Nephron progenitor cell (in vitro differentiated cells): ENCODE measurements at places on chromosomes 5 and 9.

- no peak for DNase-seq
Observed at GRCh38 chr5:101062902-101063301, 159.8 kb upstream of the ST8SIA4 start.

DNA sequence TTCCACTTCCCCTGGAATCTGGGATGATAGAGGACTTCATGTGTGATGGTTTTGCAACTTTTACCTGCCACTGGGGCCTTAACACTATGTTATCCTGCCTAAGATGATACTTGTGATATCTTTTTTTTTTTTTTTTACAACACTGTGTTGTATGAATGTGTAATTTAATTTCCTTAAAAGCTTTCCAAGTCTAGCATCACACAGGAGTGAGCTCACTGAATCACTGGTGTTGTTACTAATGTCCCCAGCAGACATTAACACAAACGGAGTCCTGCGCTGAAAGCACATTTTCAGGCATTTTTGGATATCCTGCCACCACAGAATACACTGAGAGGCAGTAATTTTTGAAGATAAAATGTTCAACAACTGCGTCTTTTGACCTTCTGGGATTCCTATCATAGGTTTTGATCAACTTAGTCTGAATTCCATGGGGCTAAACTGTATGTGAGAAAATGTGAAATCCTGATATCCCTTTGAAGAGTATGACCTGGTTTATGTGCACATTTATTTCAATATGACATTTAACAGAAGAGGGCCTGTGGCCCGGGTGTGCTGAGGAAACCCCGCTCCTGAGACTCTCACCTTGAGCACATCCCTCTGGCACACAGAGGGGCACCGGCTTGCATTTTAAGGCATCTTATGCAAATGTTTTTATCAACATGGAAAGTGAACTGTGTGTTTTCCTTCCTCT is 118.0 kb downstream of the FSTL4 start:
- no peak for DNase-seq

GRCh38 chr5:104095527-104095926 is 532.9 kb upstream of the NUDT12 start:
- no peak for DNase-seq

DNA sequence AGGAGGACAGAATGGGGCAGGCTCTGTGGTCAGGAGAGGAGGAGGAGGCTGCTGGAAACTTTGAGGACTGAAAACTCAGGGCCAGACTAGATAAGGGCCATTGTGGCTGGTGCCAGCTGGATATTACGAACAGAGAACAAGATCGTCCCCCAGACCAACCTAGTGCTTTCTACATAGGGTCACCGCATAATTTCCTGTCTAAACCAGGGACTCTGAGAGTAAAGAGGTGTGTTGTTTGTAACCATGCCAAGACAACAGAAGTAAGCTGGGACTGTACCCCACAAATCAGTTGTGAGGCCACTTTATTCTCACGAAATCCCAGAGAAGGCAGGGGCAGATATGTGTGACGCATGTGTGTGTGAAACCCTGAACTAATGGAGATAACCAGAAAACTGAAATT is 20.3 kb upstream of the GFPT2 start:
- no peak for DNase-seq

DNA sequence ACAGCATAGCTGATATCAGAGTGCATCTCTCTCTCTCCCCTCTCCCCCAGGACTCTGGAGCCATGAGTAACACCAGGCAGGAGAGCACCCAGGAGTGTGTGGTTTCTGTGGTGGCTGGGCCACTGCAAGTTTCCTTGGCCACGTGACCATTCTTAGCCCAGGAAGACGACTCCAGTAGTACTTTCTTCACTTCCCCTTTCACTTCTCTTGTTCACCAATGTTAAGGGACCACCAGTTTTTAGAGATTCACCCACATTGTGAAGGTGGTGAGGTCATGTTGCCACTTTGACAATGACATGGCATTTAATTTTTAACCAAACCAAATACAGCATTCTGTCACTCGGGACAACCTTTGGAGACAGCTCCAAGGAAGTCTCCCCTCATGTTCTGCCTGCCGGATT is 17.9 kb upstream of the DAPK1 start:
- no peak for DNase-seq

GRCh38 chr9:27586304-27586703 is 13.0 kb upstream of the C9orf72 start:
- no peak for DNase-seq

- DNase-seq, result no peak
Observed at GRCh38 chr5:157502143-157502647, 42.2 kb downstream of the NIPAL4 start.

DNA sequence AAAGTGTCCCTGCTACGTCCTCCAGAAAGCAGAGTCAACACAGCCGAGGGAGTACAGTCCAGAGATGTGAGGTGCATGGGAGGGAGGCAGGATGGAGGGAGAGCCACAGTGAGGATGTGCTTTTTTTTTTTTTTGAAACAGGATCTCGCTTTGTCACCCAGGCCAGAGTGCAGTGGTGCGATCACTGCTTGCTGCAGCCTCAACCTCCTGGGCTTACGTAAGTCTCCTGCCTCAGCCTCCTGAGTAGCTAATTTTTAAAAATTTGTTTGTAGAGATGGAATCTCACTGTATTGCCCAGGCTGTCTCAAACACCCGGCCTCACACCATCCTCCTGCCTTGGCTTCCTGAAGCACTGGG is 33.2 kb upstream of the ALDH1B1 start:
- DNase-seq, result no peak

DNA sequence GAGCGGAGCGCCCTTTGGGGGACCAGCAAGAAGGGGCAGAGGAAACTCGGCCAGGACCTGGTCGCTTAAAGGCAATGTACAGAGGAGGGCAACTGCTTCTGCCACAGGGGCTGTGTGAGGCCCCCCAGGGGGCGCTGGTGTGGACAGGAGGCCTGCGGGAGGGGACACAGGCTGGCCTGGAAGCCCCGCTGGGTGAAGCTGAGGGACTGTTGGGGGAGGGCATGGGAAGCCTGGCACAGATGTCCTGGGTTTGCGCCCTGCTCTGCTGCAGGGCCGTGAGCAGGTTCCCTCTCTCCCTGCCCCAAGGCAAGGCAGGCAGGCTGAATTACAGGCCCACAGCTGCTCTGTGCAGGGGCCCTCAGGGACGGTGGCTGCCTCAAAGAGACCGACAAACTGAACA is 5.4 kb downstream of the MED22 start:
- no peak for DNase-seq

- peak; percentile 25 for DNase-seq
Observed at GRCh38 chr9:134660407-134660806, 18.8 kb downstream of the COL5A1 start.

GRCh38 chr5:137752905-137753690 is 1.1 kb downstream of the HNRNPA0 start:
- peak; percentile 66 for DNase-seq

DNA sequence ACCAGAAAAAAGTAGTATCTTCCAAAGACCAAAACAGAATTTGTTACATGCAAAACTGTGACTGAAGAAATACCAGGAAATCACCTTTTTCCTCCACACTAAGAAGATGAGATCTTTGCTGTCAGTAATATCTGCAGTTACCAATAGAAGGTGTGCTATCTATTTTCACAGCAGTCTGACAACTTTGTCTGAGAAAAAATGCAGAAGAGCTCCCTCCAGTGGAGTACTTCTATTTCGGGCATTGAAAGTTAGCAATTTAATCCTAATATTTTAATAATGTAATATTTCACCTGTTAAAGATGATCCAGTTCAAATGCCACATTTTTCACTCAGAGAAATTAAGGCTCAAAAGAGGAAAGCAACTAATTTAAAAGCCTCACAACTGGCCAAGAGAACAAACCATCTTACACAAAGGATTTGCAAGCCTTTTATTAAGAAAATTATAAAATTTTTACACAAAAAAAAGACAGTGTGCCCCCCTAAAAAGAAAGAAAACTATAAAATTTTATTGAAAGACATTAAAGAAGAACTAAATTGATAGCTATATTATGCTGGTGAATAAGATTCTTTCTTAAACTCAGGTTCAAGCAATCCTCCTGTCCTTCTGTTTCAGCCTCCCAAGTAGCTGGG is 50.6 kb downstream of the DEPDC1B start:
- DNase-seq, result no peak

GRCh38 chr9:72424131-72424530 is 59.1 kb upstream of the ZFAND5 start:
- no peak for DNase-seq

- no peak for DNase-seq
Observed at GRCh38 chr9:16277471-16277960, 593.0 kb downstream of the BNC2 start.

GRCh38 chr9:346111-346571 is 131.5 kb downstream of the DOCK8 start:
- DNase-seq, result peak; percentile 9

DNA sequence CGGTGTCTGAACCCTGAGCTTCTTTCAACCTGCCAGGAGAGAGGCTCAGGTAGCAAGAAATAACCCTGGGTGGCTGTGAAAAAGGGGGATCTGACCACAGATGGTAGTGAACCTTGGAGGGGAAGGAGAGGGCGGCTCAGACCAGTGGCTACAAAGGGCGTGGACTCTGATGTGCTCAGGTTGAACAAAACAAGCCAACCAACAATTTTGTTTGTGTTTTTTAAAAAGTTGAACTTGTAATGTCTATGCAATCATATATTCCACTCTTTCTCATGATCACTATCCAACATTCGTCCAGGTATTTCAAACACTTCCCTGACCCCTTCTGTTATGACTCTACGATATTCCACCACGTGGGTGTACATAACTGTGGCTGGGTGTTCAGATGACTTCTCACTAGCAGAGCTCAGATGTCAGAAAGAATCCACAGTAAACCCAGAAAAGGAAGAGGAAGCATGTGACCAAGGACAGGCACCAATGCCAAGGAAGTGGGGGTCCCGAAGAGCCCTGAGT is 20.0 kb downstream of the PTPN3 start:
- DNase-seq, result no peak

- DNase-seq, result no peak
Observed at GRCh38 chr9:28668158-28668557, 1094.9 kb upstream of the C9orf72 start.

GRCh38 chr5:74069741-74070140 is 443.7 kb downstream of the ARHGEF28 start:
- no peak for DNase-seq

DNA sequence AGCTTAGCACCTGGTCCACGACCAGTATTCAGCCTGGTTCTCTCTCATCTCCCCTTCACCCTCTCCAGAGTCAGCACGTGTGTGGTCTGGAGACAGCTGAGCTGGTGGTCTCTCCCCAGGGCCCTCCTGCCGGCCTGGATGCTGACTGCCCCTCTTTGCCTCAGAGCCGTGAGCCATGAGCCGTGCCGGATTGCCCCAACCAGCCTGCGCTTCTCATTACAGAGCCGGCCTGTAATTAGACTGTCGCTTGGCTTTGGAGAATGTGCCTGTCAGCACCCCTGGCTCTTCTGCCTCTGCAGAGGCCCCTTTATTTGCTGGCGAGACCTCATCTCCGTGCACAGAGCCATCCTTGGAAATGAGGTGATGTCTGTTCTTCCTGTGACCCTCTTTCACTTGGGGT is 118.7 kb upstream of the BOD1 start:
- peak; percentile 50 for DNase-seq

GRCh38 chr5:43638546-43638945 is 35.6 kb downstream of the NNT start:
- DNase-seq, result no peak

GRCh38 chr5:174491265-174491664 is 233.1 kb upstream of the MSX2 start:
- no peak for DNase-seq

- no peak for DNase-seq
Observed at GRCh38 chr9:35618854-35619799, 914 bp upstream of the CD72 start.

GRCh38 chr5:76446776-76447175 is 43.7 kb downstream of the IQGAP2 start:
- DNase-seq, result no peak

DNA sequence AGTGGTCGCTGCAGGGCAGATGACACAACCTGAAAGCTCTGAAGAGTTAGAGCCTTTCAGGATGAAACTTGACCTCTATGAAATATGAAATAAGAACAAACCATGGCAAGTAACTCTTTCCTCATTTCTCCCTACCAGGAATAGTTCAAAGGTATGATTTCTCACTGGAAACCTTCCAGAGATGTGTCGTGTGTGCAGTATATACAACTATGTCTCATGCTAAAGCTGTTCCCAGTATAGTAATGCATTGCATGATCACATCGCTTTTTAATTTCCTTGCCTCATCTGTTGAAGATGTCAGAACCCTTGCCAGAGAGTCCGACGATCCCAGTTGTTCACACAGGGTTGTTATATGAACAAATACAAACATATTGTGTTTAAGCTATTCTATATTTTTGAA is 45.8 kb upstream of the RGMB start:
- DNase-seq, result no peak

DNA sequence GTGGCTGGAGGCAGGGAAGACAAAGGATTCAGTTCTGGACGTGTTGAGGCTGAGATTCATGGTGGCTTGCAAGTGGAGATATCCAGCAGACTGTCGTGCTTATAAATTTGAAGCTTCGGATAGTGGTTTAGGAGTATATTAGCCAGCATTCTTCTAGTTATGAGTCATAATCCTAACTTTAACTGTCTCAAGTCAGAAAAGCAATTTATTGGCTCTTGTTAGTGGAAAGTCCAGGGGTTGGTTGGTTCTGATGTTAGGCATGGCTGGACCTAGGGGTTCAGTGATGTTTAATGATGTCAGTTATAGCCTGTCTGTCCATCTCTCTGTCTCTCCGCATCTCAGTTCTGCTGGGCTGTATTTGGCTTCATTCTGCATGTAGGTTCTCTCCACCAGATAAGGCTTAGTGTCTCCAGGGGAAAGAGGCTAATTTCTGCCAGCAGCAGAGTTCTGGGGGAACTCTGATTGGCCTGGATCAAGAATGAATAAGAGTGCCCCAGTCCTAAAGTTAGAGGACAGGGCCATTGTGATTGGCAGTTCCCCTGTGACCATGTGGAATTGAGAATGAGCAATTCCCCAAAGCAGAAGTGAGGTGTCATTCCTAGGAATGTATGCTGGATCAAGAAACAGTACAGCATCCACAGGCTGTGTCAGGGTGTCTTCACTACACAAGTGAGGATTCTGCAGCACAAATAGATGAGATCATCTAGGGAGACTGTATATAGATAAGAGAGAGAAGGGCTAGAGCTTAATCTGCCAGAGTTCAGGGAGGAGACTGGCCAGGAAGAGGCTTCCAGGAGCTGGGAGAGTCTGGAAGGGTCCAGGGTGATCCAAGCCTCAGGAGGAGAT is 72.9 kb upstream of the SHB start:
- no peak for DNase-seq

- no peak for DNase-seq
Observed at GRCh38 chr5:58629271-58630159, 46.6 kb downstream of the RAB3C start.

- DNase-seq, result no peak
Observed at GRCh38 chr5:126918615-126918957, 111.8 kb downstream of the MARCHF3 start.

GRCh38 chr9:69089491-69089890 is 53.9 kb downstream of the FXN start:
- DNase-seq, result peak; percentile 13

- no peak for DNase-seq
Observed at GRCh38 chr5:66718374-66719002, 122.3 kb downstream of the MAST4 start.

DNA sequence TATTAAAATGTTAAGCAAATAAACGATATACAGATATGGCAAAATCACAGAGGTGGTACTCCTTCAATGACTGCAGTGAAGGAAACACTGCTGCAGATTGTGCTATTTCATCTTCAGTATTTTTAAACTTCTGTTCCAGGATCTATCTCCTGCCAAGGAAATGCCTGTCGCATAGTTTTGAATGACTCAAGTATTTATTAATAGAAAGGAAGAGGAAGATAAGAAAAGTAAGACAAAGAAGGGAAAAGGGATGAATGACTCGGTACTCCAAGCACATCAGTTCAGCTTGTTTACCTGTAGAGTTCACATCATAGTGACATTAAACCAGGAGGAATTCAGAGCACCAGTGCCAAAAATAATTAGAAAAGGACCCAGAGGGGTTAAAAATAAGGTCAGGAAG is 5.1 kb upstream of the GPX8 start:
- no peak for DNase-seq
